ENCODE measurements at places on chromosomes 2 and 18.

DNA sequence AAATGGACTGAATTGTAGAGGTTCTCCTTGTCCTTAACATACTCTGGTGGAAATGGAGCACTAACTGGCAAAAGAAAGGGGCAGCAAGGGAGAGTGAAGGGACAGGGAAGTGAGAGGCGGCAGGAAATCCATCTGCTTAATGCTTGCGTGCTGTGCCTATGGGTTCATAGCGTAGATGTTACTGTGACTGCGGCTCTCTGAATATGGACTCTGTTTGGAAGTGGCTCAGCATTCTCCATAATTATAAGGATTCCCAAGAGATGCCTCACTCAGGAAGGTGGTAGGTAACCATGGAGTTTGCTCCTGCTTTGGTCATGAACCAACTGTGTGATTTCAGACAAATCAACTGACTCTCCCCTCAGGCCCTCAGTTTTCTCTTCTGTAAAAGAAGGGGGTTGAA is 50.0 kb downstream of the MYO3B start:
- DNase-seq, result no peak

DNA sequence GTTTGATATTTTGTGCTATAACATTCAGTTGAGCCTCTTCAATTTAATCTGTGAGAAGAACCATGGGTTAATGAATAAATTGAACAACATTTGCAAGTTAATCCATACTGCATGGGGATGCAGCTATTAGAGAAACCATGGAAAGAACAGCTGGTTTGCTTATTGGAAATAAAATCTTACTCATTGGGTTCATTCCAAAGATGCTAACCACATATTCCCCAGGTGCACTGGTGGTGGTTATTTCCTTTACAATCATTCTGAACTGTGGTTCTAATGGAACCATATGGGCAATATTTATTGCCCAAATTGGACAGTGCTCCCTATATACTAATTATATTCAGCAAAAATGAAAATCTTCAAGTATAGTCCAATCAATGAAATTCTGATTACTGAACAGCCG is 1200.4 kb upstream of the CDH2 start:
- DNase-seq, result no peak

DNA sequence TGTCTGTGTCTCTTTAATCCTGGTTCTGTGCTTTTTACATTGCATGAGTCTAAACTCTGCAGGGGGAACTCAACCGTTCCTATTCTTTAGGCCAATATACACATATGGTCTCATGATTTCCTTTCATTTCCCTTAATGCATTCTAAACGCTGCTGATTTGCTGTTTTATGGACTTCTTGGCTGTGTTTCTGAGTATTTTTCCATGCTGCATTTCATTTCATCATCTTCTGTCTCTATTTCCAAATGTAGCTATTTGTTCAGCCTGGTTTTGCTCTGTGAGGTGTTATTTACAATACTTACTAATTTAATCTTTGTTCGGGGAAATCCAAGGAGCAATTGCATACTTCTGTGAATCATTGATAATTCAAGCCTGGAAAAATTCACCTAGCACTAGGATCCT is 897.2 kb downstream of the TSN start:
- DNase-seq, result no peak

GRCh38 chr18:58900015-58900649 is 35.5 kb downstream of the ZNF532 start:
- no peak for DNase-seq

DNA sequence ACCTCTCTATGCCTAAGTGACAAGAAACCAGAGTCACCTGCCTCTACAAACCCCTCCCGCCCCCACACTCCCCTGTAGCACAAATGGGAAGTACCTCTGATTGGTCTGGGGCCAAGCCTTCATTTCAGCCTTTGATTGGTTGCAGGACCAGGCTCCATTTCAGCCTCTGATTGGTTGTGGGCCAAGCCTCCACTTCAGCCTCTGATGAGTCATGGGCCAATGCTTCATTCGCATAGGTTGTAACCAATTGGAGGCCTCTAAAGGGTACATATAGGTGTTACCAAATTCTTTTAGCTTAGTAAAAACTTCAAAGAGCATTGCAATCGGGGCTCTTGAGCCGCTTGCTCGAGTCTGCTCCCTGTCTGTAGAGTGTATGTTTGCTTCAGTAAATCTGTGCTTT is 25.0 kb downstream of the CCDC102B start:
- no peak for DNase-seq

DNA sequence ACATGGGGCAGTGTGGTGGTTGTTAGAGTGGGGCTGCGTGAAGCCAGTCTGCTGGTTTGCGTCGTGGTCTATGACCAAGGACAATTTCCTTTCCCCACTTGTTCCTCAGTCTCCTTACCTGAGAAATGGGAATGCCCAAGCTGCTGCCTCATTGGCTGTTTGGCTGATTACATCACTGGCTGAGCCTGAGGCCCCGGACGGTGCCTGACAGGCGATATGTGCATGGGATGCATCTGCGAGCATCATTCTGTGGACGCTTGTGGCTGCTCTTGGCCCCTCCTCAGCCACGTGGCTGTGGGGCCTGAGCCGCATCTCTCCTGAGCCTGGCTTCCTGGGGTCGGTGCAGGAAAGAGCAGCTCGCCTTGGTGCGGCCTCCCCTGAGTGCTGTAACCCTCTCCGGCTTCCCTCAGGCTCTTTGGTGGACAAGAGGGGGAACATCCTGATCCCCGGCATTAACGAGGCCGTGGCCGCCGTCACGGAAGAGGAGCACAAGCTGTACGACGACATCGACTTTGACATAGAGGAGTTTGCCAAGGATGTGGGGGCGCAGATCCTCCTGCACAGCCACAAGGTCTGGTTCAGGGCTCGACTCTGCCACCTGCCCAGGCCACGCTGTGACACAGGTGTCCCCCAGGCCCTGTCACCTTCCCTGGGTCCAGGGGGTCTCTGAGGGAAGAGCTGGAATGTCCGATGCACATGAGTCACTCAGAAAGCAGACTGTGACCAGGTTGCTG is 17.2 kb downstream of the CNDP2 start:
- no peak for DNase-seq

- no peak for DNase-seq
Observed at GRCh38 chr2:206463685-206464084, 20.4 kb downstream of the ADAM23 start.

DNA sequence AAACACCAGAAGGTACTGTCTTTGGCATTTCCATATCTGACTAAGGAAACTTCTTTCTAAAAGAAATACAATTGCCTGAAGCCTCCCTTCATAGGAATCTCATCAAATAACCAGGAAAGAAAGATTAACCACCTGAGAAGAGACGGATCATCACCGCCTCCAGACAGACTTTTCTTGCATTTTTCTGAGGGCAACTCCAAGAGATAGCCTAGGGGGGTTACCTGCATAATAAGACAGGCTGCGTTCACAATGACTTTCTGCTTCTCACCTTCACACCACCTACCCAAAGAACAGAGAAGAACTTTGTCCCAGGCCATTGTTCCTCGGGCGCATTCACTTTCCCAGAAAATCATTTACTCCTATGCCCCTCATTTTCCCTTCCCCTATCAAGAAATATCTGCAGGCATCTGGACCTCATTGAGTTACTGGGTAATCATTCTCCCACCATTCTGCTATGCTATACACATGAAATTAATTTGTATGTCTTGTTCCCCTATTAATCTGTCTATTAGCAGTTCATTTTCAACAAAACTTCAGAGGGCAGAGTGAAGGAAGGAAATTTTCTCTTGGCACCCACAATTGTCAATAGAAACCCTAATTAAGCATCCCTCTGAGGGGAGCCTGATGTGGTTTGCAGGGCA is 8.3 kb upstream of the POMC start:
- no peak for DNase-seq

GRCh38 chr2:204225671-204226073 is 289.1 kb downstream of the ICOS start:
- no peak for DNase-seq

- DNase-seq, result no peak
Observed at GRCh38 chr2:204122425-204122824, 185.9 kb downstream of the ICOS start.

GRCh38 chr2:132651115-132652045 is 18.6 kb downstream of the LYPD1 start:
- peak; percentile 56 for DNase-seq

DNA sequence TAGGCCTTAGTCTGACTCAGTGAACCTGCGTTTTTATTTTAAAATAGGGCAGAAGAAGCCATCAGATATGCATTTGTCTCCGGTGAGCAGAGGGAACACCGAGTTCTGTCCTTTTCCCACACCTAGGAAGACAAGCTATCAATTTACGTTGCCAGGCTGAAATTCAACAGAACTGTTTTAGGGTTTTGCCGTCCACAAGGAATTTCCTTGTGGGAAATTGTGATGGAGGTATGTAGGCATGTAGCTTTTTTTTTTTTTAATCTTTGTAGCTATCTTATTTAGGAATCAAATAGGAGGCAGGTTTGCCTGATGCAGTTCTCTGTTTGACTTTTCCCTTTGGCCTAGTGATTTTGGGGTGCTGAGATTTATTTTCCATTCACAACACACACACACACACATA is 62.0 kb upstream of the ASAP2 start:
- peak; percentile 58 for DNase-seq

DNA sequence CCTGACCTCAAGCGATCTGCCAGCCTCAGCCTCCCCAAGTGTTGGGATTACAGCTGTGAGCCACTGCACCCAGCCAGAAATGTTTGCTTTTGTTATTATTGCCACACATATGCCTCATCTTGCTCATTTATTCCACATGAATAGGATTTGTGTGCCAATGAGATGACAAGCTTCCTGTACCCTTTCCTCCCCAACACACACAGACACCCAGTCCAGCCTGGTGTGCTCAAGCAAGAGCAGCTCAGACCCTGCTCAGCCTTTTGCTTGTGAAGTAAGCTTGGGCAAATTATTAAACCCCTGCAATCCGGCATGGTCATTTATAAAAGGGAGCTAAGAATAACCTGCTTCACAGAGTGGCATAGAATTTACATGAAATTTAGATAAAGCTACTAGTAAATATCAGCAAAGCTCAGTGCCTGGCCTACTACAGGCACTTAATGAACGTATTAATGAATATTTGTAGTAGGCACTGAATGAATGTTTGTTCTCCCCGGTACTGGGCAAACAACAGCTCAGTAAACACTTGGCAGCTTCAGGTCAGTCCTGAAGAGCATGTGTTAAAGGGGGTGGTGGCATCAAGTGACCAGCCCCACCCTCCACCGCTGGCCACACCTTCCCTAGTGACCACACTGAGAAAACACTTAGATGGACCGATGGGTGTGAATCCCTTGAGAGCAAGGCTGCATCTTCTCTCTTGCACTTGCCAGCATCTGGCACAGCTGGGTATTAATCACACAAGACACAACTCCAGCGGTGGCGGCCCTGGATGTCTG is 280.2 kb downstream of the SRBD1 start:
- DNase-seq, result peak; percentile 31

- DNase-seq, result no peak
Observed at GRCh38 chr2:44388877-44389276, 27.1 kb downstream of the CAMKMT start.

DNA sequence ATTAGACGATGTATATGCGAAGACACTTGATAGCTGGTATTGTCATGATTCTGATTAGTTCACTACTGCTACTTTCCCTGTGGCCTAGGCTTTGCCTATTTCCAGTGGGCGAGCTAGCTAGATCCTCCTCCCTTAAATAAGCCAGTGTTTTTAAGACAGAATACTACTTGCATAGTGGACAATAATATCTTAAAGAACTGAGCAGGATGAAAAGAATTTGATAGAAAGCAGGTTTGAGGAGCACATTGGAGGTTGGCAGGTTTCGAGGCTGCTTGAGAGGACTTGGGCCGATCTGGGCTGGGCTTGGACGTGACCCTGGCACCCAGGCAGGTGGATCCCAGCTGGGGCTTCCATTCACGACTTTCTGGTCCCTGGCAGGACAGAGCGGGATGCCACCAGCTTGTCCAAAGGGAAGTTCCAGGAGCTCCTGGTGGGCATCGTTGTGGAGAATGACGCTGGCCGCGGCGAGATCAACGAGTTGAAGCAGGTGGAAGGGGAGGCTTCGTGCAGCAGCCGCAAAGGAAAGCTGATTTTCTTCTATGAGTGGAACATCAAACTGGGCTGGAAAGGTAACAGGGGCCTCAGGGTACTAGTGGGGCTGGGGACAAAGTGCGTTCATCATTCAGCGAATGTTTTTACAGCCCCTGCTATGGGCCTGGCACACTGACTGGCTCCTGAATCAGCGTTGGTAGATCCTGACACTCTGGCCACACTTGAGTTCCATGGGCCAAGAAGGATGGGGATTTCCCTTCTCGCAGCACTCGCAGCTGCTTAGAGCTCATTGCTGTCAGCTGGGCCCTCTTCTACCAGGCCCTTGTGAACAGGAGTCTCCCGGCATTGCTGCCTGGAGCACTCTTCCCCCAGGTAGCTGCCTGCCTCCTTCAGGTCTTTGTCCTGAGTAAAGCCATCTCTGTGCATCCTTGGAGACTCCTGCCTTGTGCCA is 16.9 kb downstream of the C2orf74 start:
- peak; percentile 43 for DNase-seq

GRCh38 chr18:63342206-63342605 is 22.6 kb upstream of the BCL2 start:
- DNase-seq, result peak; percentile 27

- DNase-seq, result peak; percentile 23
Observed at GRCh38 chr2:9473985-9474360, 378 bp upstream of the IAH1 start.

DNA sequence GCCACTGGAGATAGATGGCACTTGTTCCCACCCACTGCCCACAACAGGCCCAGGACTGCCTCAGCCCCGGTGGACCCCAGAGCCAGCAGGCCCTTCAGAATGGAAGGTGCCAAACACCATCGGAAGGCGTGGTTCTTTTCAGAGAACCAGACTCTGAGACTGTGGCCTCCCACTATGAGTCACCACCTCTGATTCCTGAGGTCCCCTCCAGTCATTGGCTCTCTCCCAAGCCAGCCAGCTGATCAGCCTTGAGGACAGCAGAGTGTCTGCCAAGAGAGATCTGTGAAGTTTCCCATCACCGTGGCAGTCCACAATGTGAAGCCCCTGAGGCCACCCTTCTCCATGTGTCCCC is 10.4 kb upstream of the MAP3K2 start:
- peak; percentile 97 for DNase-seq

GRCh38 chr2:189580658-189581353 is at the start of gene SLC40A1:
Gene SLC40A1 (minus strand): TSS chr2:189580786. CDS start chr2:189580460, 326 bp downstream.
- DNase-seq, result peak; percentile 46

DNA sequence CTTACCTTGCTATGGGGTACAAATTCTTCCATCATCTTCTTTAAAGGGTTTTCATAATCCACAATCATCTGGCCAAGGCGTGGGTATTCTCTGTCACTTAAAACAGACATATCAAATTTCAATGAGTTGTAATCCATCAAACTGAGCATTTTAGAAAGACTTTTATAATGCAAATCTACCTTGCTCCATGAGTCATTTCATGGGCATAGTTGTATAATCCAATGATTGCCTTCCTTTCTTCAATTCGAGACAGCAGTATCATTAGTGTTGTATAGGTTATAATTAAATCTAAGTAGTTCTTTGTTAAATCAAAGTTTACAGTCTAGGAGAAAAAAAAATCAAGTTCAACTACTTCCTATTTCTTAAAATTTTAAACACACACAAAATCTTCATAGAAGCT is 36.3 kb downstream of the NCKAP1 start:
- no peak for DNase-seq
